ENCODE measurements at places on chromosomes 5 and 9.

DNA sequence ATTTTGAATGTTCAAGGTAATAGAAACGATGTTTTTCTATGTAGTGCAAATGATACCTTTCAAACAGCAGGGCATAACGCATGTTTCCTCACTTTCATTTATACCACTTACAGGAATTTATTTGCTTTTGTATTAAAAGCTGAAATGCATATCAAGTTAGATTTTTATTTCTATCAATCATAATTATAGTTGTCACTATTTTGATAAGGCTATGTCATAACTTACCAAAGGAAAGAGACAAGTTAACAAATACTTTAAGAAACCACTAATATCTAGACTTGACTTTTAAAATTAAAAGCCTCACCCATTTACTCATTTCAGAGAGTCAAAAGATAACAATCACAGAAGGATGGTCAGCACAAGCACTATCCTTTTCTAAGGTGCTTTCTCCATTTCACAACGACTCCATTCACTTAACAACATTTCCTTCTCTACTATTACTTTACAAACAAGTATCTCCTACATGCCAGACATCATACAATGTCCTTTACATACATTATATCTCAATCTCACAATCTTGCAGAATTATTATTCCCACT, 12.6 kb downstream of the ERP44 start:
- no peak for DNase-seq

DNA sequence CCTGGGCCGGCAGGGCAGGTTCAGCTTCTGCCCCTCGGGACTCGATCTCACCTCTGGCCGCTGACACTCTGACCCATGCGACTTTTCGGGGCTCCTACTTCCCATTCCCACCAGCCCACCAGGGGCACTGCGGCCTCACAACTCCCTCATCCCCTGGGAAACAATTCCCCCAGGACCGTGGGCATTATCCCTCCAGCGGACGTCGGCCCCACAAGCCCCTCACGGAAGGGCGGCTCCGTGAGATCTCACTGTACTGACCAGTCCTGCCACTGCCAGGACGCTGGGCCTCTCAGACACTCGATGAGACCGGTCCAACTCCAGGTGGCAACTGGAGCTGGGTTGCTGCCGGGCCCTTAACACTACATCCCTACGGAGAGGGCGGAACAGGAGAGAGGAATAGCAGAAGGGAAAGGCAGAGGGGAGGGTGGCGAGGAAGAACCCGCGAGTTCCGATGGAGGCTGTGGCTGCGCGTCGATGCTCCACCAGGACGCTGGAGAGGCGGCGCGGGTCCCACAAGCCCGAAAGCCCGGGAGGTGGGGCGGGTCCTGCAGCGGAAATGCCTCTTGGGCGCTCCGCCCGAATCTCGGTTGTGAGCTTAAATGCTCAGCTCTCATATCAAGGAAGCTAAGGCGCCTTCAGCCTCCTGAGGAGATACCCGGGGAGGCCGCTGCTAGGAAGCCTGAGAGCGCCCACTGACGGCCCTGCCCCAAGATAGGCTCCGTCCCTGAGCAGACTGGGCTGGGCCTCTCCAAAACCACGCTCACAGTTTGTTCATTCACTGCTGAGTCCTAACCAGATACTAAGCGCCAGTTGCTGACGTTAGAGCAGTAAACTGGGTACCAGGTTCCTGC, 36.3 kb downstream of the VCP start:
- DNase-seq: peak; percentile 55

DNA sequence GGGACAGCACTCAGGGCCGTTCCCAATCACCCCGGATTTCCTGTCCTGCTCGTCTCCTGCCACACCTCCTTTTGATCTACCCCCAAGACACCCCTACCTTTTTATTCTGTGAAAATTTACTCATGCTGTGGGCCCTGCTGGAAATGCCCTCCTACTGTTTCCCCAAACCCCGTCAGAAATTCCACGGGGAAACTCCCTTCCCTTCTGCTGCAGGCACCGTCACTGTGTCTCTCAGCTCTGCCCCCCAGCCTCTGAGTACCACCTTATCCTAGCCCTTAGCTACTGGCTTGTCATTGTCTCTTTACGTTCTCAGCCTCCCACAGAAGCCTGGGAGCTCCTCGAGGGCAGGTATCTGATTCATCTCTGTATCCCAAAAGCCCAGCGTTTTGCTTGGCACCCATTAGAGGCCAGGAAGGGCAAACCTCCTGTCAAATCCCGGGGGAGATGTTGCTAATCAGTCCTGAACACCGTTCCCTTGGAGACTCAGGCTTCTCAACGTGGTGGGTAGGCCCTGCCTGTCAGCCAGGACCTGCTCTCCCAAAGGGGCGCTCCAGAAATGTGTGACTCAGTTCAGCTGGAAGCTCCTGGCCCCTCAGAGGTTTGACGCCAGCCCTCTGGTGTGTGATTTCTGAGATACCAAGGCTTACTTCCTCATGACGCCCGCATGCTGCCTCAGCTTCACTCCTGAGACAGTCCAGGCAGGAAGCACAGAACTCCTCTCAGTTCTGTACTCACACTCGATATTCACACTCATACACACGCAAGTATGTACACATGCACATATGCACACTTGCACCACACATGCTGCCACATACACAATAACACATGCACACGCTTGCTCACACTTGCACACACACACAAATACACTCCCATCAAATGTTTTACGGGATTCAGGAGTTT, 50.7 kb upstream of the GRHPR start:
- no peak for DNase-seq

- peak; percentile 19 for DNase-seq
Observed at GRCh38 chr9:38622288-38622674, 1.9 kb upstream of the ANKRD18A start.

DNA sequence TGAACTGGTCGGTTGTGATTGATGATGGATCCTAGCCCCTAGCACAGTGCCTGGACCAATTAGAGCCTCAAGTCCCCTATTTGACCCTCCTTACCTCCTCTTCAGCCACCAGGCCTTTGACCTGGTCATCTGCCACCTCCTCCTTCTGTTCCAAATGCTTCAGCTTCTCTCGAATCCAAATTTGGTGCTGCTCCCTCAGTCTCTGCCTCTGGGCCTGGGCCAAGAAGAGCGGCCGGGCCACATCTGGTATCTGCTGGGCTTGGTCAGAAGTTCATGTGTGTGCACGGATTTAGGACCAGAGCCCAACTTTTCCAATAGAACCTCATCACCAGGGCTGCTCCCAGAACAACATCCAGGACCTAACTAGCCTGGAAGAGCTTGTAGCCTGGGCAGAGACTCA, 6.5 kb downstream of the SLC35A4 start:
- DNase-seq: no peak

- no peak for DNase-seq
Observed at GRCh38 chr5:158354958-158355357, 496.0 kb upstream of the CLINT1 start.

- no peak for DNase-seq
Observed at GRCh38 chr5:1429066-1429465, 16.2 kb downstream of the SLC6A3 start.

DNA sequence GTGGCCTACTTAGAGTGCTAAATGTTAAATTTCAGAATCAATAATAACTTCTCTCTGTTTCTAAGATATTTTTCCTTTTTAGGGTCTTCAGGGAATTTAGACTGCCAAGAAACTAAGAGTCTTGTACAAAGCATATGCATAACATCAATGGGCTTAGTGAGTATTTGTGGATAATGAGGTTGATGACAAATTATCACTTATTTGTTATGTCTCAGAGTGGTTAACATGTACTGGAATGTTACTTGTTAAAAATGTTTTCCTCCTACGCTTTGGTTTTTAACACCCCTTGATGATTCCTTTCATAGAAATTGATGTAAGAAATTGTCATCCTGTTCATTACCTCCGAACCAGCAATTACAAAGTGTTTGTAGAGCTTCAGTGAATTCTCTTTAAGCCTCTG, 144.3 kb downstream of the MRPS30 start:
- no peak for DNase-seq

DNA sequence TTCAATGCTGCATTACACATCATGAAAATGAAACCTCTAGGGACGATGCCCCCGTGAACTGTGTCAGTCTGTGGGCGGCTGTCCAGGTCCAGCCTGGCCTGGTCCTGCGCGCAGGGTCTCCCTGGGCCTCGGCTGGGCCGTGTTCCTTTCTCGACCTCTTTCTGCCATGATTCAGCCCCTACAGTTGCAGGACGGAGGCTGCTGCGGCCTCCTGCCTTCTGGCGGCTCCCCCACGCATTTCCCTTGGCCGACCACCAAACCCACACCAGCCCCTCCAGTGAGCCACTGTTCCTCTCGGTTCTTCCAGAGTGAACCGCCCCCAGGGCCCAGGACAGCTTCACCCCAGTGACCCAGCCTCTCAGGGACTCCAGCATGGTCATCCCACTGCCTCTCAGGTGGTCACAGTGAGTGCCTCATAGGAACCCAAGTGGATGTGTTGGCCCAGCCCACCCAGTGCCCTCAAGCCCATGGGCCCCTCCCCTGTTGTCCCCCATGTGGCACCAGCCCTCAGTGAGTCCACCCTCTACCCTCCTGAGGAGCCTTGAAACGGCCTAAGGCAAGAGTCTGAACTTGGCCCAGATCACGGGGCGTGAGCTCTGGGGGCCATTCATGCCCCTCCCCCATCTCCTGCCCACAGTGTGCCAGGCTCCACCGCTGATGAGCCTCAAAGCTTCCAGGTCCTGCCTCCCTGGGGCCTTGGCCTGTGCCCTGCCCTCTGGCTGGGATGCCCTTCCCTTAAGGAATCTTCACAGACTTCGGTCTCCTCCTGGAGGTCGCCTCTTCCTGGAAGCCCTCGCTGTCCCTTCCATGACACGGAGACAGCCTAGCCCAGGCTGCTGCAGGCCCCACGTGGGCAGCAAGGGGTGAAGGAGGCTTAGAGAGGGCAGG, 10.0 kb upstream of the CLIC3 start:
- DNase-seq: no peak

GRCh38 chr5:39427633-39428032, 2.9 kb upstream of the DAB2 start:
- no peak for DNase-seq

- DNase-seq: no peak
Observed at GRCh38 chr9:137077758-137078693, 709 bp downstream of the UAP1L1 start.

DNA sequence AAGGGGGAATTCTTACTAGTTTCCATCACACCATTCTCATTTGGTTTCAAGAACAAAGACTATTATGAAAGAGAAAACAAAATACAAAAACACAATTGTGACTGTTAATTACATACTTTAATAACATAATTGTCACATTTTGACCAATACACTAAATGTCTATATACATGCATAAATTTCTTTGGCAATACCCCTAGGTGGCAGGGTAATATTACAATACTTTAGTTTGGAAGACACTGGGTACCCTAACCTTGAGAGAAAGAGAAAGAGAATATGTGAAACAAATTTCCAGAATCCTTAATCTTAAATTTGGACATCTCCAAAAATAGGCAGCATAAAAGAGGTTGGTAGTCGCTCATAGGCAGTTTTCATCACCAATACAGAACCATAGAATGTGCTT, 619.6 kb upstream of the ADAMTS16 start:
- no peak for DNase-seq

DNA sequence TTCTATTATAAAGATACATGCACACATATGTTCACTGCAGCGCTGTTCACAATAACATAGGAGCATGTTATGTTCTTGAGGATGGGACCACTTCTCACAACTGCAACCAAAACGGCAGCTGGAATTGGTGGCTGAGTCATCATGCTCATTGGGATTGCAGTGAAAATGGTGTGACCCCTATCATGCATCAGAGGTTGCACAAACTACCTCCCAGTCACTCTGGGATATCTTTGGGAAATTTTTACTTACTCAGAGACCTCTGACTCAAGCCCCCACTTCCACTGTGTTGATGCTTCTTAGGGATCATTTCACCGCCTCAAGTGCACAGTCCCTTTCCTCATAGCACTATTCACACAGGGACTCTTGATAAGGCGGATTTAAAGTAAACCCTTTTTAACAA, 474.1 kb downstream of the BNC2 start:
- DNase-seq: no peak

GRCh38 chr9:20504930-20505329, 117.4 kb downstream of the MLLT3 start:
- no peak for DNase-seq

GRCh38 chr5:88863523-88863922, 19.5 kb downstream of the MEF2C start:
- DNase-seq: no peak

GRCh38 chr9:131960851-131961495, 118.7 kb downstream of the MED27 start:
- no peak for DNase-seq

DNA sequence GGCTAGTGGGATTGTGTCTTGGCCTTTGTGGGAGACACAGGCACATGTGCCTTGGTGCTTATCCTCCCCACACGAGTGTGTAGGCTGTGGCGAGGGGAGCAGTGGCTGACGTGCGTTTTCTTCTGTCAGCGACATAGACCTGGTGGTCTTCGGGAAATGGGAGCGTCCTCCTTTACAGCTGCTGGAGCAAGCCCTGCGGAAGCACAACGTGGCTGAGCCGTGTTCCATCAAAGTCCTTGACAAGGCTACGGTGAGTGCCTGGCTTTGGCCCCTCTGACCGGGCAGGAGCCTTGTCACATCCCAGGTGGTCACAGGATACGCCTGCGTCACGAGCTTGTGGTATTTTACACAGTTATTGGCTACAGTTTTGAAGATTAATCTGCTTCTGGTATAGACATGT, 26.4 kb downstream of the TENT4A start:
- no peak for DNase-seq

DNA sequence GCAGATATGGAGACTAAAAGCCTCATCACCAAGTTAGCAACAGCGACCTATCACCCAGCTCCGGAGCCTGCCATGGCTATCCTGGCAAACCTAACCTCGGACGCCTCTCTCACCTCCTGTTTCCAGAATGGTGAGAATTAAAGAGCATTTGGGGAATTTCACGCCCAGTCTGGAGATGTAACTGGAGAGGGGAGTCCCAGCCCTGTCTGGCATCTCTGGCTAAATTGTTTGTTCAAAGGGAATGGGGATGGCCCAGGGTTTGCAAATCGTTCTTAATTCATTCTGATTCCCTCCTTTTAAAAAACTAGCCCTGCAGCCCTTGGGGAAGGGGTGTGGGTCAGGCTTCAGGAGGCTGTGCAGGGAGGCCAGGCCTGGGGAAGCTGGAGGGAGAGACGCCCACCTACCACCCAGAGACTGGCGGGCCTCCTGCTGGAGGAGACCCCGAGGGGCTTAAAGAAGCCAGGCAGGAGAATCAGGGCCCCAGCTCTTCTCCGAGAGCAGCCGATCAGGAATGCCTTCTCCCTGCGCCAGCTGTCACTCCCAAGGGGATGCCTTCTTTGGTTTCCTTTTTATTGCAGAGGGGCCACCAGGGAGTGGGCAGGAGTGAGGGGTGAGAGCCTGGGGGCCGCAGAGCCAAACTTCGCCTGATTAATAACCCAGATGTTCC, 964 bp upstream of the COL5A1 start:
- no peak for DNase-seq

DNA sequence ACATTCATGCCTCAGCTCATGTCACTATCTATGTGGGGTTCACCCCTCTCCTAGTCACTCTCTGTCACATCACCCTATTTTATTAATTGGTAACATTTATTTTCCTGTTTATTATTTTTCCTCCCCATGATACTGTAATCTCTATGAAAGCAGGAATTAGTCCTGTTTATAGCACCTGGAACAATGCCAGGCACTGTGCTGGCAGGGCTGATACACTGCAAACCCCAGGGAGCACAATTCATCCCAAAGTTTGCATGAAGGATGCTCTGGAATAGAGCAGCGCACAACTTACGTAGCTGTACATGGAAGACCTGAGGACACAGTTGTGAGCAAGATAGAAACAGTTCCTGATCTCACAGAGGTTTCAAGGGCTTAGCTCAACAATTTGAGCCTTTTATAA, 103.2 kb downstream of the NSG2 start:
- DNase-seq: no peak
